Muscle of leg (tissue), 16 donors: ENCODE measurements at places on chromosomes 5 and 9.

GRCh38 chr9:134700636-134701350, 59.2 kb downstream of the COL5A1 start:
- no peak for DNase-seq

DNA sequence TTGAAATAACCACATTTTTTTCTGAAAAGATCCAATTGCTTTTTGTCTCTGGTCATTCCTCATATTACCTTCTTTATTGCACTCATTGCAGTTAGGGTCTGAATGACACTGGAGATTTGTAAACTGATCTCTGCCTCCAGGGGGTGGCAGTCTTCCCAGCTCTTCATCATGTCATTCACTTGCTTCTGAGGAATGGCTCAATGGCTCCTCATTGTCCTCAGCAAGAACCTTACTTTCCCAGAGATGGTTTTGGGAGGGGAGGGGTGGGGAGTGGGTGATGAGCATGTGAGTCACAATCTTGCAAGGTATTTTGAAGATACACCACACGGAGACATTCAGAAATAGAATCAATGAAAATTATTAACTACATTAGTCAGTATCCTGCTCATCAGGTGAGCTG, 159.8 kb upstream of the GAS1 start:
- no peak for DNase-seq

DNA sequence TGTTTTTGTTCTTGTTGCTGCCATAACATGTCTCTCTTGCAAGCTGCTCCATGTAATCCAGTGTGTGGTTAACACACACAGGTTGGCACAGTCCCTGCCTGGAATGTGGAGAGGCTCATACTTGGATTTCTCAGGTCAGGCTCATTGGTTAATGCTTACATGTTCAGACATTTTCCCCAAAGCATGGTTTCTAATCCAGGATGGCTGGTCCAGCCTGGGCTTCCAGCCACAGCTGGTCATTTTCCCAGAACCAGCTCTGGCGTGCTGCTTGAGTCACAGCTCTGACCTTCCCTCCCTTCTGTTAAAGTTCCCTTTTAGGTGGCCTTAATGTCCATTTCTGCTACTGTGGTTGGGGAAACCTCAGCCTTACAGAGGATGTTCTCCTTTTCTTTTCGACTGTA, 294.3 kb downstream of the TAF11L14 start:
- DNase-seq = peak; percentile 84

DNA sequence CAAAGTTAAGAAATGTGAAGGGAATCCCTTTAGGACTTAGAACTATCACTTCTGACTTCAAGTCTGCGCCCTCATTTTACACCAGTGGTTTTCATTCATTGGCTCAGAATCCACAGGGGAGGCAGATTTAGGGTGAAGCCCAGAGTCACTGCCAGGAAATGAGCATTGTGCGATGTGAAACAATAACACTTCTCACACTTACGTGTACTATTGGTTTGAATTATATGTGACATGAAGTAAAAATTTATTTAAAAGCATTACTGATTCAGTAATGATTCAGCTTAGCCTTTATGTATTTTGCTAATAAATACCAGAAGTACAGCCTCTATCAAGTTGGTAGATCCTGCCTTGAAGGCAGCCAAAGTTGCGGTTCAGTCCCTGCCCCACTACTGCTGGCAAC, 98.6 kb downstream of the PAM start:
- no peak for DNase-seq

- DNase-seq = no peak
Measured at GRCh38 chr5:142934051-142934762, 164.0 kb downstream of the ARHGAP26 start.

GRCh38 chr5:39218482-39219402, 621 bp downstream of the FYB1 start:
- DNase-seq = peak; percentile 95

DNA sequence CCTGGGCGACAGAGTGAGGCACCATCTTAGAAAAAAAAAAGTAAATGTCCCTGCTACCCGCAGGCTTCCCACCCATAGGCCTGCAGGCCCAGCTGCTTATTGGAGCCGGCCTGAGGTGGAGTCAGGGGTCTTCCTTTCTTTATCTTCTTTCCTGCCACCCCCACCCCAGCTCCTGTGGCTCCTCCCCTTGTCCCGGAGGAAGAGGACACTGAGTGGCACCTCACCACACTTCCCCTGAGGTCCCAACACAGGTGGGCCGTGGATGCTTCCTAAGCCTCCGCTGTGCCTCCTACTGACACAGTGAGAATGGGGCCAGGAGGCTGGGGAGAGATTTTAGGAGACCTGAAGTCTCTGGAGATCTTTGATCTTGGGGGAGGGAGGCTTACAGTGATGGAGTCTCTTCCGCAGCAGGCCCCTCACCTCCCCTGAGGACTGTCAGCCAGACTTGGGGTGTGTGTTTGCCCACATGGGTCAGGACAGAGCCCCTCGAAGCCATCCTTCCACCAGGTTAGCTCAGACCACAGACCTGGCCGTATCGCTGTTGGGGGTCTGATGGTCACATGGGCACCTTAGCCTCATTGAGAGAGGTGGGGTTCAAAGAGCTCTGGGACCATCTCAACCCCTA, 135.4 kb upstream of the IER5L start:
- no peak for DNase-seq

DNA sequence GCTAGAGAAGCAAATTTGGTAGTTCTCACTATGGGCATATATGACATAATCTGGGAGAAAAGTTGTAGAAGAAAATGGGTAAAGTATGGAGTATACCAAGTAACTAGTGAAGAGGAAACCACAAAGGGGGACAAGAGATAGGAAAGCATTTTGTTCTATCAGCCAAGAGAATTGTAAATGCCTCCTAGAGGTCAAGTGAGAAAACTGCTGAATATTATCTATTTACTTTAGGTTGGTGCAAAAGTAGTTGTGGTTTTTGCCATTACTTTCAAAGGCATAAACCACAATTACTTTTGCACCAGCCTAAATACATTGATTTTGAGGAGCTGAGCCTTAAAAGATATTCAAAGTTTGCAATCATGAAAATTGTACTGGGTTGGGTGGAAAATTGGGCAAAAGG, 126.7 kb upstream of the GRHPR start:
- DNase-seq = no peak

DNA sequence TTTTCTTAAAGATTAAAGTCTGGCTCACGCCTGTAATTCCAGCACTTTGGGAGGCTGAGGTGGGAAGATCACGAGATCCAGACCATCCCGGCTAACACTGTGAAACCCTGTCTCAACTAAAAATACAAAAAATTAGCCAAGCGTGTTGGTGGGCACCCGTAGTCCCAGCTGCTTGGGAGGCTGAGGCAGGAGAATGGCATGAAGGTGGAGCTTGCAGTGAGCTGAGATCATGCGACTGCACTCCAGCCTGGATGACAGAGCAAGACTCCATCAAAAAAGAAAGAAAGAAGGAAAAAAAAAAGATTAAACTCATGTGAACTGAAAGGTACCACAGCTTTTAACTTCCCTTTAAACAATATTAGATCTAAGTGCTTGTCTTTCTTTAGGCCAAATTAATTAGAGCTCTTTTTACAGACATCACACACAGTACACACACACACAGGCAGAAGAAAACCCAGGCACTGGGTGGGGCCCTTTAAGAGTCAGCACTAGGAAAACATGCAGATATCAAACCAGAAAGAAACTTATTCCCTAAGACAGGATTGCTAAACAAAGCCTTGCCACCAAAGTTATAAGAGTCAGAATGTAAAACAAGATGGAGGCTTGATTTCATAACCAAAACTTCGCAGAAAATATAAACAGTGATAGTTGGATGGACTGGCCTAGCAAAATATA, 29.3 kb upstream of the UHRF2 start:
- no peak for DNase-seq

DNA sequence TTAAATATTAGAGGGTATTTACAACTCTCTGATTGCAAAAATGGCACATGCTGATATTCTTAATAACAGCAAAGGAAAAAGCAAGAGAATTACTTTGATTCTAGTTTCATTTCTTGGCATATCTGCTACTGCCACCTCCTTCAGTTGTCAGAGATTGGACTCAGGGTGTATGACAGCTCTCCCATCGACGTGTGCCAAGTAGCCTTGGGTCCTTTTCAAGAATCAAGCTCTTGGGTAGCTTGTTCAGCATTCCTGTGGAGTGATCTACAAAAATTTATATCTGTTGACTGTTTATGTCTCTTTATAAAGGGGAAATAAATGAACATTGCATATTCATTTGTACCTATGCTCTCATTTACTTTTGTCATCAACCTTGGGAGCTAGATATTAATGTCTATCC, 315.6 kb downstream of the PRR16 start:
- no peak for DNase-seq

GRCh38 chr5:122458278-122458872, 146.3 kb downstream of the SNCAIP start:
- no peak for DNase-seq

DNA sequence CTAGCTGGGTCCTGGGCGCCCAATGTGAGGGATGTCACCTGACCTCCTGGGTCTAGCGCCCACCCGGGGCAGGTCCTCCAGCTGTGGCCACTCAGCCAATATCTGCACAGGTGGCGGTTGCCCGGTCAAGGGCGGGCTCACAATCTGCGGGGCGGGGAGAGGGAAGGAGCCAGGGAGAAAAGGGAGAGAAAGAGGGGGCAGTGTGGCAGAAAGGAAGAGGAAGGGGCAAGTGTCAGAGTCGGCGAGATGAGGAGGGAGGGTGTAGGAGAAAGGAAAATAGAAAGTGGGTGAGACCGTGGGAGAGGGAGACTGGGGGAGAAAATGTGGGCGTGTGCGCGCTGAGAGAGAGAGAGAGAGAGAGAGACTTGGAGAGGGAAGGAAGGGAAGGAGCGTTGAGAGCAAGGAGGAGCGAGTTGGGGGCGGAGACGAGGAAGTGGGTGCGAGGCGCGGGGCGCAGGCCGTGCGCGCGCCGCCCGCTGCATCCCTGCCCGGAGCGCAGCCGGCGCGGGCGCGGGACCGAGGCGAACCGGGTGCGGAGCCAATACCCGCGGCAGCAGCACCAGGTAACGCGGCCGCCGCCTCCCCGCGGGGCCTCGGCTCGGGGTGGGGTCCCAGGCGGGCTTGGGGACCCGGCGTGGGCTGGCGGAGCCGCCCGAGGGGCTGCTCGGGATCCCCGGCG, at the start of gene HRH2:
Gene HRH2, plus strand, starts transcription at position 479 of the 679 bp plus-strand sequence. CDS start 25,163 bp downstream, outside the sequence.
- peak; percentile 68 for DNase-seq

- no peak for DNase-seq
Measured at GRCh38 chr5:72256536-72256935, 63.5 kb downstream of the MRPS27 start.

GRCh38 chr9:23829580-23830475, 3.8 kb upstream of the ELAVL2 start:
- peak; percentile 85 for DNase-seq
